ENCODE measurements at places on chromosomes 7 and 10. TPM values are rescaled to one million over a fixed set of nuclear protein-coding genes. Genes with fewer than 3 reads are reported as not detected.

EPO gene
- total RNA-seq: not detected

PSPH gene
- 13.3 TPM for total RNA-seq

RGR gene
- not detected for total RNA-seq

LIPN gene
- not detected for total RNA-seq

GBX1 gene
- not detected for total RNA-seq

HOXA13 gene
- total RNA-seq: 14.5 TPM

PRSS37 gene
- total RNA-seq: not detected

HTR7 gene
- 0.74 TPM for total RNA-seq

FAM149B1 gene
- total RNA-seq: 25.8 TPM

SLC29A4 gene
- 2.7 TPM for total RNA-seq

Data from vagina (tissue), 2 donors.